ENCODE measurements at places on chromosomes 6 and 20. TPM values are rescaled to one million over a fixed set of nuclear protein-coding genes. Genes with fewer than 3 reads are reported as not detected.
A peak's percentile ranks its signal among the peaks of the same experiment; 100 is the strongest.

- no peaks in the 10 kb centered on the region for H3K36me3 ChIP-seq
- H3K27ac ChIP-seq, result no peak overlapping the region
- H3K27me3 ChIP-seq, result no peaks in the 10 kb centered on the region
- no peak overlapping the region for H3K4me3 ChIP-seq
- no peak for DNase-seq
These were observed 572.5 kb downstream of the PKHD1 start for GRCh38 chr6:51514748-51515402.

DNA sequence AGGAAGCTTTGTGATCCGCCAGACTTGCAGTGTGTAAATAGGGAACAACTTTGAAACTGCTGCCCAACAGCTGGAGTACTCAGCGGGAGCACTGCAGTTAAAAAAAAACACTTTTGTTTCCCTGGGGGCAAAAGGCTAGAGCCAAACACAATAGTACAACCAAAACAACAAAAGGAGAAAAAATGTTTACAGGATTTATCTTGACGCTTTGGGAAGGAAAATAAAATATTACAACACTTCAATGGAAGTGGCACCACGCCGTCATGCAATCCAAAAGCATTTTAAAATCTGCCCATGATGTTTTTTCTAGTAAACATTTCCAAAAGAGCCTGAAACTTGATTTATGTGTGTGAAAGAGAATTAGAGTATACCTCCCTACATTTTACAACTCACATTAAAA is 26.0 kb downstream of the PTPRK start:
- no peak for DNase-seq
- H3K27ac ChIP-seq, result no peak overlapping the region
- no peaks in the 10 kb centered on the region for H3K27me3 ChIP-seq
- H3K4me1 ChIP-seq, result peaks cover 18% of the 10 kb centered on the region

DNA sequence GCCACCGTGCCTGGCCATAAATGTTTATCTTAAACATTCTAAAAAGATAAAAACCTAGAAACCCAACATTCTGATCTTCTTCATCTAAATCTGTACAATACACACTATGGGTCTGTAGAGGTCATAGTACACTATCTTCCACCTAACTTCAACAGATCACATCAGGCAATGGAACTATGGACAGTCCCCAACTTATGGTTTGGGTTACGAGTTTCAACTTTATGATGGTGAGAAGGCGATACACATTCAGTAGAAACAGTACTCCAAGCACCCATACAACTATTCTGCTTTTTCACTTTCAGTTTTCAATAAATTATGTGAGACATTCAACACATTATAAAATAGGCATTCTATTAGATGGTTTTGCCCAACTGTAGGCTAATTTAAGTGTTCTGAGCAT is 23.1 kb downstream of the FKBP5 start:
- no peak overlapping the region for H3K4me3 ChIP-seq
- DNase-seq, result no peak
- no peaks in the 10 kb centered on the region for H3K36me3 ChIP-seq
- H3K27me3 ChIP-seq, result no peaks in the 10 kb centered on the region
- H3K4me1 ChIP-seq, result peaks cover 2% of the 10 kb centered on the region
- no peak overlapping the region for H3K27ac ChIP-seq

GRCh38 chr6:142414462-142415250 is 112.8 kb downstream of the ADGRG6 start:
- no peaks in the 10 kb centered on the region for H3K36me3 ChIP-seq
- H3K27ac ChIP-seq, result no peak overlapping the region
- peaks cover 9% of the 10 kb centered on the region for H3K4me1 ChIP-seq
- no peaks in the 10 kb centered on the region for H3K27me3 ChIP-seq
- no peak for DNase-seq

GRCh38 chr20:57939499-57939898 is 229.7 kb upstream of the PMEPA1 start:
- no peak overlapping the region for H3K4me3 ChIP-seq
- no peak for DNase-seq
- H3K4me1 ChIP-seq, result peaks cover 8% of the 10 kb centered on the region

DNA sequence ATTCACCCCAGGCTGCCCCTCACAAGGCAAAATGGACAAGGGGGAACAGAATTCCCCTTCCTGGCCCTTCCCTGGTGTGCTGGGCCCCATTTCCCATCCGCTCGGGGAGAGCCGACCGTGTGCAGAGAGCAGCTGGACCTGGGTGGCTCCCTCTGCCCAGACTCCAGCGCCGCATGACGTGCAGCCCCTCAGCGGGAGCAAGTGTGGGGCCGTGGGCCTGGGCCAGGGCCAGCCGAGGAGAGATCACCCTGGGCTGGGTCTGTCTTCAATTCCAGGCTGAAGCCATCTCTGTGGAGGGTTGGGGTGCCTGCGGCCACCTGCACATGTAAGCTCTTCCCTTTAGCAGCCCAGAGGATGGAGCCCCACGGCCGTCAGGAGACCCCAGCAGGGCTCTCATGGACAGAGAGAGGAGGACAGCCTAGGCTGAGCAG is 241.8 kb downstream of the TTLL2 start:
- H3K4me1 ChIP-seq, result peaks cover 13% of the 10 kb centered on the region
- DNase-seq, result peak; percentile 60
- H3K36me3 ChIP-seq, result no peaks in the 10 kb centered on the region
- no peak overlapping the region for H3K4me3 ChIP-seq
- H3K27me3 ChIP-seq, result no peaks in the 10 kb centered on the region
- H3K27ac ChIP-seq, result no peak overlapping the region

DNA sequence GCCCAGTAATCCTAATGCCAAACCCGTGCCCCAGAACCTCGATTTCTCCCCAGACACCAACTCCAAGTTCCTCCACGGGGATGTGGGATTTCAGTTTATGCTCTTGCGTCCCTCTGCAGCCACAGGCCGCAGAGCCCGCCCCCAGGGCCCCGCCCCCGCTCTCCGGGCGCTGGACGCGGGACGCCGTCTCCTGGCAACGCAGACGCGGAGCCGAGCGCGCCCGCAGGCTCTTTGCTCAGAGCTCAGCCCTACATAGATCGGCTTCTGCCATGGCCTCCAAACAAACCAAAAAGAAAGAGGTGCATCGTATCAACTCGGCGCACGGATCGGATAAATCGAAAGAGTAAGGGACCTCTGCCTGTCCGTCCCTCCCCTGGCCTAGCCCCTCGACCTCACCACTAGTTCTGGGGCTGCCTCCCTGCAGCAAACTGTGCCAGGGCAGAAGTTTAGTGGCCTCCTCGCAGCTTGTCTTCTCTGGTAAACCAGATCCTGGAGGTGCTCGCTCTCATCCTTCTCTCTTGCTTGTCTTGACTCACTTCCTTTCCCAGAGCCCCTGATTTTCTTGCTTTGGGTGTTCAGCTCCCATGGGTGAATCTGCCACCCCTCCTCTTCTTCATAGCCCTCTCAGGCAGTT is at the start of gene ADGB:
TSS of gene ADGB (plus strand) at position 201 of the 634 bp plus-strand sequence. CDS start at position 270, 69 bp downstream.
- no peaks in the 10 kb centered on the region for H3K27me3 ChIP-seq
- H3K4me1 ChIP-seq, result no peaks in the 10 kb centered on the region
- no peak within 1 kb of the TSS for H3K4me3 ChIP-seq
- peak; percentile 80 for DNase-seq
- H3K36me3 ChIP-seq, result no peaks in the 10 kb centered on the region

DNA sequence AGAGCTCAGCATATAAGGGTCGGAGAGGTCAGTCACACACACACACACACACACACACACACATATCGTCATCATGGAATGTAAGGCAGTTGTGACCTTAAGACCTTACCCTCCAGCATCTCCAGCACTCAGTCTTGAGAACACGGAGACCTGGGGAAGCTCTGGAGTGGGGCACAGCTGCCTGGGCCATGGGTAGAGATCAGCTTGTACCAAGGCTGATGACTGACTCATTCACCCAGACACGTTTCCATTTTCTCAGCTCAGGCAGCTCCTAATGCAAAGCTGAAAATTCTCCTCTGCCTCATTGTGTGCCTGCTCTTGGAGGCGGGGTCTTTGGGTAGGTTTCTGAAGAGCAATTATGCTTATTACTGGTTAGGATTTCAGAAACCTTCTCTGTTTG is 38.3 kb upstream of the PDYN start:
- H3K27me3 ChIP-seq, result peaks cover 3% of the 10 kb centered on the region
- H3K36me3 ChIP-seq, result no peaks in the 10 kb centered on the region
- H3K4me3 ChIP-seq, result no peak overlapping the region
- no peaks in the 10 kb centered on the region for H3K4me1 ChIP-seq
- H3K27ac ChIP-seq, result no peak overlapping the region
- DNase-seq, result no peak

Gene MCCD1
- total RNA-seq, result not detected

Gene FARS2
- 26.4 TPM for total RNA-seq

Gene OR2B6
- total RNA-seq, result not detected

- peak; percentile 50 for DNase-seq
- no peak overlapping the region for H3K27ac ChIP-seq
- no peaks in the 10 kb centered on the region for H3K36me3 ChIP-seq
- H3K4me3 ChIP-seq, result no peak overlapping the region
- no peaks in the 10 kb centered on the region for H3K27me3 ChIP-seq
These were observed 118.9 kb downstream of the QKI start for GRCh38 chr6:163533443-163533842.

- no peak for DNase-seq
- H3K4me3 ChIP-seq, result no peak overlapping the region
- peaks cover 3% of the 10 kb centered on the region for H3K36me3 ChIP-seq
- no peak overlapping the region for H3K27ac ChIP-seq
- H3K4me1 ChIP-seq, result no peaks in the 10 kb centered on the region
These were observed 378.4 kb downstream of the ARHGAP18 start for GRCh38 chr6:129331450-129332138.

Gene OR2J1
- total RNA-seq, result not detected

GRCh38 chr6:101578306-101578705 is 184.8 kb downstream of the GRIK2 start:
- H3K4me1 ChIP-seq, result no peaks in the 10 kb centered on the region
- no peak for DNase-seq
- no peaks in the 10 kb centered on the region for H3K27me3 ChIP-seq
- H3K27ac ChIP-seq, result no peak overlapping the region
- no peak overlapping the region for H3K4me3 ChIP-seq

DNA sequence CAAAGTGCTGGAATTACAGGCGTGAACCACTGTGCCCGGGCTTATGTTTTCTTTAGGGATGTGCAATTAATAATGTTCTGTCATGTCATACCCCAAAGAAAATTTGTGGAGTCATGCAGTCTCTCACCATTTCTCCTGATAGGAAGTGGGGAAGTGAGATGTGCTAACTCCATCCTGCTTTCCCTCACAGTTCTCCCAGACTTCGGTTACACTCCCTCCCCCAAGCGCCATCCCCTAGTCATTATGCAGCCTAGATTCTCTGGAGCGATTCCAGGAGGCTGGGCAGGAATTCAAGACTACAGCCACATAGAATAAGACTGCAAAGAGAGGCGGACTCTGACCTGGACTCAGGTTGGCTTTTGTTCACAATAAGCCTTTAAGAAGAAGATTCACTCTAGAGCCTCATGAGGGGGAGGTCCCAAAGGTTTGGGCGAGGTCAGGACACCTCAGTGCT is 271.4 kb downstream of the ALDH8A1 start:
- no peak overlapping the region for H3K4me3 ChIP-seq
- no peaks in the 10 kb centered on the region for H3K36me3 ChIP-seq
- peak; percentile 93 for DNase-seq
- no peaks in the 10 kb centered on the region for H3K27me3 ChIP-seq
